ENCODE measurements at places on chromosomes 7 and 10. TPM values are rescaled to one million over a fixed set of nuclear protein-coding genes. Genes with fewer than 3 reads are reported as not detected.

SERPINE1 gene
- 0.66 TPM for total RNA-seq

PIK3AP1 gene
- 142 TPM for total RNA-seq

COG5 gene
- total RNA-seq = 17.8 TPM

GDF2 gene
- not detected for total RNA-seq

SEMA3D gene
- not detected for total RNA-seq

VGF gene
- total RNA-seq = 0.23 TPM

ELN gene
- total RNA-seq = 0.19 TPM

MINDY4 gene
- 0.38 TPM for total RNA-seq
